ENCODE measurements at places on chromosomes 6 and 20.

- no peak for DNase-seq
Observed at GRCh38 chr20:41214202-41214601, 76.9 kb downstream of the PLCG1 start.

- no peak for DNase-seq
Observed at GRCh38 chr20:14334306-14334930, 3.0 kb downstream of the FLRT3 start.

DNA sequence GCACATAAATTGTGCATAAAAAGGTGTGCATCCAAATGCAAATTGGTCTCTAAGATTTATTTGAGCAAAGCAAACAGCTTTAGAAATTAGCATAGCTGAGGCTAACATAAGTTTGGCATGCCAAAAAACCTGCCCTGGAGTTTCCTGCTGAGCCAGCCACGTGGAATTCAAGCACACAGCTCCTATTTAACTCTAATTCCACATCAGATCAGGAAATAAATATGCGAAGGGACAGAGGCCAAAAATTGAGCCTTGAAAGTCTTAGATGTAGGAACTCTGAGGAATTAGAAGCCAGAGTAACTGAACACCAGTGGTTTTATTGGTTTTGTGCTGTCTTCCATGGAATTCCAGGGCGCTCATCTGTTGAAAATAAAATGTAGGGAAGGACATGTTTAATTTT lies 19.6 kb downstream of the SOBP start:
- DNase-seq: no peak

DNA sequence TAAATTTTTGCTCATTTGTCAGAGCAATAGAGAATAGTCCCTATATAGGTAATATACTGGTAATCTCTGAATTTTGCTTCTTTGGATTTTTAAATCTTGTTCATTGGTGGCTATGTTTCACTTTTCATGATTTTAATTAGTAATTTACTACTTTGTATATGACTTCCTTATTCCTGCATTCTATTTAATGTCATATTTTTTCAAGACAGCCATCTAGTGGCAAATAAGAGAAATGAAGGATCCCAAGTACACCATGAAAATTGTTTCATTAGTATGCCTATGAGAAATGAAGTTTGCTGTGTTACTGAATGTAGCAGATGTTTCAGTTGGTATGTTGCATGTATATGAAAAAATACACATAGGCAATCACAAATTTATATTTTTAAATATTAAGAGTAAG lies 82.4 kb downstream of the ZNF292 start:
- no peak for DNase-seq

- DNase-seq: no peak
Observed at GRCh38 chr6:23365732-23366131, 760.3 kb upstream of the NRSN1 start.

- no peak for DNase-seq
Observed at GRCh38 chr6:53765270-53765669, 29.5 kb upstream of the LRRC1 start.

- no peak for DNase-seq
Observed at GRCh38 chr6:113094779-113095178, 747.6 kb downstream of the RFPL4B start.

- DNase-seq: no peak
Observed at GRCh38 chr6:127096167-127096566, 22.3 kb upstream of the RSPO3 start.

DNA sequence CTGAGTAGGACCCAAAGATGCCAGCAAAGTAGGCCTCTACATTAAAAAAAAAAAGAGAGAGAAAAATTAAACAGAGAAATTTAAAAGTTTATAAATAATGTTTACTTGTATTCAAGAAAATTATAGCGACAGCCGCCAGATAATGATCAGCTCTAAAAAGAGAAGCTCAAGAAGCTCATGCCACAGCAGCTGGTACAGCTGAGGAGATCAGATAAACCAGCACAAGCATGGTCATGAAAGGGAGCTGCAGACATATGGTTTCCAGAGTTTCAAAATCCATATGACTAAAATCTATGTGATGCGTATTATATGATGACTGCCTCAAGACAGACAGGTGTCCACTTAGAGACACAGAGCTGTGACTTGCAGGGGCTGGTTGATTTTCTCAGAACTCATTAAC lies 13.6 kb upstream of the HLA-C start:
- no peak for DNase-seq

- DNase-seq: no peak
Observed at GRCh38 chr6:3573670-3574069, 116.8 kb upstream of the SLC22A23 start.

DNA sequence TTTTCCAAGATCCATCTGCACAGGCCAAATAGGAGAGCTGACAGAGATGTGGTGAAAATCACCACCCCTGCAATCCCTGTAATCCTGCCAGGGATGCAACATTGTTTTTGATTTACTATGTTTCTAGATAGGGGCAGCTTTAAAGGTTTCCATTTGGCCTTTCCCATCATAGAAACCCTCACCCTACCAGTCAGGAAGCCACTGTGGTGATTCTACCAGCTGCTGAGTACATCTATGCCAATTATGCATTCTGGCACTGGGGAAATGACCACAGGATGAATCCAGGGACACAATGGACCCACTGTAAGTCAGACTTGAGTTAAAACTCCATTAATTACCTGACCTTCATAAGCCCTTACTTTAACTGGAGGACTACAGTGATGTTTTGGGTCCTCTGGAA lies 130.4 kb downstream of the TNFRSF21 start:
- no peak for DNase-seq

DNA sequence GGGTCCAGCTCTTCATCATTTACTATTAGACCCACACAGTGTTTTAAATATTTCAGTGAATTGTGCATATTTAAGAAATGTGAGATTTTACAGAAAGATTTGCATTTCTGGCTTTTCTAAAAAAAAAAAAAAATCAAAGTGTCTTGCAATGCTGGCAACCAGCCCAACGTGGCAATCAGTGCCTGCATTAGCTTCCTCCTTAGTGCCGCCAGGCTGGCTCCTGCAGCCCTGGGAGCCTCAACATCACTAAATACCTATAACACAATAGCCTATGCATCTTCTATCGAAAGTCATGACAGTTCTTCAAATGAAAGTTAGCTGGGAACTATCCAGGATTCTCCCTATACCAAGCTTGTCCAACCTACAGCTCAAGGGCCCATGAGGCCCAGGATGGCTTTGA lies 9.4 kb upstream of the CD93 start:
- no peak for DNase-seq

DNA sequence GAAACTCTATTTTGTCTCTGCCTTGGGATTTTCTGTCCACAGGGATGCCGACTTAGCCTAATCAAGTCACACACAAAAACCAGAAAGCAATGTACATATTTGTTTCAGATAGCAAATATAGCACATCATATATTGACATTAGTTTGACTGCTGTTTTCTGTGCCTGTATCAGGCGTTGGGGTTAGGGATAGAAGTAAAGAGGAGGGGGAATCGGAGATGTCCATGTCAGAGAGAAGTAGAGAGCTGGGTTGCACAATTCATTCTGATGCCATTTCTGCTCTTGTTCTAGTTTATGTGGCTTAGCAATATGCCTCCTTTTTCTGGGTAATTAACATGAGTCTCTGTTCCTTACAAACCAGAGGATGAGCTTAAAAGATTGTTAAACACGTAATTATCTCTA lies 14.7 kb upstream of the IPCEF1 start:
- no peak for DNase-seq

GRCh38 chr6:17716221-17716620 lies 9.5 kb upstream of the NUP153 start:
- no peak for DNase-seq

DNA sequence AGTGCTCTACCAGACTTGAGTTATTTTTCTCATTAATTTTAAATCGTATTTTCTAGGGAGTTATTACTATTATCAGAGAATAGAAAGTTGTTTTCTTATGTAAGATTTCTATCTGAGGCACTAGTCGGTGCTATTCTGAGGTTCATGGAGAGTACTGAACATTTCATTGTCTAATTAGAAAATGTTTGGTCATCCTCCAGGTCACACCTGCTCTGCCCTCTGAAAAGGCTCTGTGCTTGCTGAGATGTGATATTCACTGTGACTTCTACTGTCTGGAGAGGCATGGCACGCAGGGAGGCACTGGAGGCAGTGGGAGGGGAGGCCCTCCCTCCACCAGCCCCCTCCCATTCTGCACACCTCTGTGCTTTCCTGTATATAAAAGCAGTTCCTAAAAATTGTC lies 3.0 kb downstream of the SYNDIG1 start:
- DNase-seq: no peak

GRCh38 chr20:2261046-2261485 lies 34.7 kb upstream of the TGM3 start:
- no peak for DNase-seq

Measured in stimulated activated CD8-positive, alpha-beta memory T cell treated with anti-CD3 and anti-CD28 coated beads, Interleukin-15, amount 100 ng/mL, for 24 hours (primary cell).